ENCODE measurements at places on chromosomes 2 and 18. TPM values are rescaled to one million over a fixed set of nuclear protein-coding genes. Genes with fewer than 3 reads are reported as not detected.

Gene ASAP2
- 12.3 TPM for total RNA-seq

GRCh38 chr2:206955253-206955652 is 15.9 kb downstream of the CPO start:
- no peak for DNase-seq

- no peak for DNase-seq
These were observed 42.4 kb downstream of the RBBP8 start for GRCh38 chr18:22975508-22975907.

Gene OTOS
- total RNA-seq, result not detected

DNA sequence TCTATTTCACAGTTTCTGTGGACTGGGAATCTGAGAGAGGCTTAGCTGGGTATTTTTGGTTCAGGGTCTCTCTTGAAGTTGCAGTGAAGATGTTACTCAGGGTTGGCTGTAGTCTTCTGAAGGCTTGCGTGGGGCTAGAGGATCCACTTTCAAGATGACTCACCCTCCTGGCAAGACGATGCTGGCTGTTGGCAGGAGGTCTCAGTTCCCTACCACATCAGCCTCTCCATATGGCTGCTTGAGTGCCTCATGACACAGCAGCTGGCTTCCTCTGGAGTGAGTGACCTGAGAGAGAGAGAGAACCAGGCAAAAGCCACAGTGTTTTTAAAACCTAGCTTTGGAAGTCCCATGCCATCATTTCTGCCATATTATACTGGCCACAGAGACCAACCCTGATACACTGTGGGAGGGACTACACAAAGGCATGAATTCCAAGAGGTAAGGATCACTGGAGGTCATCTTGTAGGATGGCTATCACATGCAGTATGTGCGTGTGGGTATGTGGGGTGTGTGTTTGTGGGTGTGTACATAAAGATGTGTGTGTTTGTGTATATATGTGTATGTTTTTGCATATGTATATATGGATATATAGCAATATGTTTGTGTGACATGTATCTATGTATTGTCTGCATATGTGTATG is 25.1 kb downstream of the DNPEP start:
- peak; percentile 50 for DNase-seq

DNA sequence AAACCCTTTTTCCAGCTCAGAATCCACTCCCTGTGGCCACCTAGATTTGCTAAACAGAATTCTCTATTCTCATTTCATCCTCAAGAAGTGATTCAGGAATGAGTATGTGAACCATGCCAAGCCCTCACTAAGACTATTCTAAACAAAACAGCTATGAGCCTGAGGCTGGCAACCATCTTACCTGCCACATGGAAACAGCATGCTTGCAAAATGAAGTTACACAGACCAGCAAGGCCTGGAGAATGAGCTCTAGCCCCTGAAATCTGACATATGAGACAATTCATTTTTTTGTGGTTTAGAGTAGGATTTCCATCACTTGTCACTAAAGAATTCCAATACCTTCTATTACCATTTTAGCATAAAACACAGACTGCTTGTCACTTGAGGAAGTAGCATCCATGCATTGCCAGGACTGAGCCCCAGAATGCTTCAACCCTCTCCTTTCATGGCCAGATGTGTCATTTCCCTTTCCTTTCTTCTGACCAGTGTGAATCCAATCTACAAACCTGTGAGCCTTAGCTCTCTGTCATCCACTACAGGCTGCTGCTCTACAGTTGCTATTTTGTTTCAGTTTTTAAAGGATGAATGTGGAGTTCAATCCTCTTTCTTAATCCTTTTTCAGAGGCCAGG is 744.3 kb upstream of the ACVR2A start:
- no peak for DNase-seq

- no peak for DNase-seq
These were observed 25.8 kb upstream of the DLX2 start for GRCh38 chr2:172128484-172128883.

GRCh38 chr2:158717366-158718195 is 77.5 kb upstream of the DAPL1 start:
- no peak for DNase-seq

DNA sequence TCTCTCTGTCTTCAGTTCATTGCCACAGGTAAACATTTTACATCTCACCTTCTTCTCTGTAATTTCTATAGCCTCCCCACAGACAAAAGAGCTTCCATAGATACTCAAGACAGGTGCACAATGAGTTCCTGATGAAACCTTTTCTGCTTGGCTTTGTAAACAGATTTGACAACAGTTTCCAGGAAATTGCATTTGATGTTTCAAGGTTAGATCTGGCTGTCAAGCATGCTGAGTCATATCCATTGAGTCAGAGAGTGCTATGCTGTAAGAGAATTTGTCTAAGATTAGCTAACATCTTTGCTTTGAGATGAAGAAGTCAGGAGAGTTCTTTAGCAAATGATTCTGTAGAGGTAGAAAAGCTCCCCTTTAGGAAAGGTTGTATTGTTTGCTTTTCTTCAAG is 40.6 kb upstream of the MAP2 start:
- DNase-seq, result no peak

GRCh38 chr18:8841781-8842485 is 136.6 kb downstream of the MTCL1 start:
- no peak for DNase-seq

DNA sequence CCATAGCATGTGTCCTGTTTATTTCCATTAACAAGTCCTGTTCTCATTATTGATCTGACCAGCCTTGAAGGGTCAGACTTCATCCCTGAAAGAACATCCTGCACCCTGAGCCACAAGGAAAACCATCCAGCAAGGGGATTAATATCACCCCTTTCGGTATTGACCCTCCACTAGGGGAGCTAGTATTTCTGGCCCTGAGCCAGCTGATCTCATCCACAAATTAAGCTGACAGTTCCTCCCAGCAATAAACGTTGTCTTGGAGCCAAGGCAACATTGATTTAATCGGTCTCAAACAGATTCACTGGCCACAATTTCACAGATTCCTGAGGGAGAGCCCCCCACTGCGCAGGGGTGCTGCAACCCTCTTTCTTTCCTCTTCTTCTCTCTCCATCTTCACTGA is 353.1 kb upstream of the FANCL start:
- no peak for DNase-seq

Gene HOXD13
- not detected for total RNA-seq

Gene CNOT9
- 23.9 TPM for total RNA-seq

Gene UBE2E3
- total RNA-seq, result 51.7 TPM

GRCh38 chr2:241808721-241809382 is at the start of gene NEU4:
TSS of gene NEU4 (plus strand) at chr2:241809193. CDS start at chr2:241814485, 5,292 bp downstream.
- no peak for DNase-seq

- no peak for DNase-seq
These were observed 44.3 kb downstream of the EDAR start for GRCh38 chr2:108944601-108945331.

Gene TRPM8
- not detected for total RNA-seq

Gene OR6B2
- total RNA-seq, result not detected

Gene OBSL1
- total RNA-seq, result 174 TPM

Gene TCF7L1
- total RNA-seq, result 4.5 TPM

DNA sequence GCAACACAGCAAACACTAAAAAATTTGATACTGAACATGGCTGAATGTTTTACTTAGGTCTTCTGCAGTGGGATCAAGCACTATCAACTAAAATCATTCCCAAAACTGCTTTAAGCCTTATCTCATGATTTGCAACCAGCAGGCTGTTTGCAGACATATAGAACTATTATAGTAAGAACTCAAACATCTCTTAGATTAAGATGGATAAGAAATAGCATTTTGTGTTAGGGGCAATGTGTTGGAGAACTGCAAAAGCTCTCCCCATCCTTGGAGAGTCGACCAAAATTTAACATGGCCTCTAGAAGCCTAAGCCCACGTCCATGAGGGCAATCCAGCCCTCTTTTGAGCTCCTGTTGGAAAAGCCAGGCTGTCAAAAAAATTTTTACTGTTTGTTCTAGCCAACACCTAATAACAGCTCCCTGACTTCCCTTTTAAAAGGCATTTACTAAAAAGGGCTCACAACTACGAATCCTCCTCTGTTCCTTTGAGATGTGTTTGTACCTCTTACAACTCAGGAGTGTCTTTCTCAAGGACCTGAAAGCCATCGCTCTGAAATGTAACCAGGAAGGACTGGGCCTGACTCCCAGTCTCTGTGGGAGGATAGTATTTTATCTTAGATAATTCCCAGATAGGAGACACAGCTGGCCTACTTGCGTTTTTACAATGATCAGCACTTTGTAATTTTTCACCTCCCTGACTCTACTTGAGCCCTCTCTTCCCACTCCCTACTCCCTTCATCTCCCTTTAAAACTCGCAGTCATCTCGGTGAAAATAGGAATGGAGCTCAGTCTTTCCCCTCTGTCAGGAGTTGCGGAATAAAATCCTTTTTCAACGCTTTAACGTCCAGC is 1.4 kb downstream of the KRCC1 start:
- no peak for DNase-seq
